ENCODE measurements at places on chromosomes 12 and 14.

GRCh38 chr12:53213348-53213747, 6.3 kb upstream of the ITGB7 start:
- DNase-seq = peak; percentile 39

DNA sequence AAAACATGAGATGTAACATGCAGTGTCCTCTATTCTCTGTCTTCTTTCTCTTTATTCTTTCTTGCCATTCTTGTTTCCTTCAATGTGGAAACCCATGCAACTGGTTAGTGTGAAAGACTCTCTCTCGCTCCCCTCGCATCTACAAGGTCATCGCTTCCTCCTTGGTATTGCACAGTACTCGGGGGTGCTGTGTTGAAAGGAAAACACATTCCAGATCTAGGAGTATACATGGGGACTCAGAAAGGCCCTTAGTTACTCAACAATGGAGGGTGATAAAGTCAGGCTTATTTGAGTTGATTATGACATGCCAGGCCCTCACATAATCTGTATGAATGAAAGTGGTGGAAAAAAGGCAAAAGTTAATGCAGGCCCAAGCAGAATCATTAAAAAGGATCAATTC, 75.5 kb upstream of the OVCH1 start:
- no peak for DNase-seq

DNA sequence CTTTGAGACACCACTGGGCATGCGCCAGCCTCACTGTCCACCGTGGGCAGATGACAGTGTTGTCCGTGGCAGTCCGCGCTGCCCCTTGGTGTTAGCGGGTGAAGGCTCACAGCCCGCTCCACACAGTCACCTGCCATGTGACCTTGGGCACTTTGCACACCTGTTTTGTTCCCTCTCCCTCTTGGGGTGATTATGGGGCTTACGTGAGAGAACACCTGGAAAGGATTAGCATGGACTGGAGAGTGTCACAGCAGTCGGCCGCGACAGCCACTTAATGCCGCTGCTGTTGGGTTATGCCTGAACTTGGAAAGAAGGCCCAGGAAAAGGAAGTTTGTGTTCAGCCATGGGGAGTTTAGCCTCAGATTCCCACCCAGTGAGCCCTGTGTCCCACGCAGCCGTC, 94.2 kb downstream of the DDX51 start:
- no peak for DNase-seq

DNA sequence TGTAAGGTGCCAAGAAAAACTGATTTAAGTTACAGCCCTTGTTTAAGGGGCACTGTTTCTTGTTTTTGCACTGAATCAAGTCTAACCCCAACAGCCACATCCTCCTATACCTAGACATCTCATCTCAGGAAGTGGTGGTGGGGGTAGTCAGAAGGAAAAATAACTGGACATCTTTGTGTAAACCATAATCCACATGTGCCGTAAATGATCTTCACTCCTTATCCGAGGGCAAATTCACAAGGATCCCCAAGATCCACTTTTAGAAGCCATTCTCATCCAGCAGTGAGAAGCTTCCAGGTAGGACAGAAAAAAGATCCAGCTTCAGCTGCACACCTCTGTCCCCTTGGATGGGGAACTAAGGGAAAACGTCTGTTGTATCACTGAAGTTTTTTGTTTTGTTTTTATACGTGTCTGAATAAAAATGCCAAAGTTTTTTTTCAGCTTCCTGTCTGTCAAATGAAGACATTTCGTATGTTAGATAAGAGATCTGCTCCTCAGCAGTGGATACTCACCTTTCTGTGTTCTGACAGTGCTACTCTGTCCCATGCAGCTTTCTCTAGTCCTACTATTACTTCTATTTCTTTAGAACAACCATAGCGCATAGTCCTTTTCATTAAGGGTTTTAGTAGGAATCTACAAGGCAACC, 1.2 kb upstream of the PA2G4 start:
- no peak for DNase-seq

GRCh38 chr14:56378046-56378445, 201.6 kb upstream of the TMEM260 start:
- DNase-seq = no peak

DNA sequence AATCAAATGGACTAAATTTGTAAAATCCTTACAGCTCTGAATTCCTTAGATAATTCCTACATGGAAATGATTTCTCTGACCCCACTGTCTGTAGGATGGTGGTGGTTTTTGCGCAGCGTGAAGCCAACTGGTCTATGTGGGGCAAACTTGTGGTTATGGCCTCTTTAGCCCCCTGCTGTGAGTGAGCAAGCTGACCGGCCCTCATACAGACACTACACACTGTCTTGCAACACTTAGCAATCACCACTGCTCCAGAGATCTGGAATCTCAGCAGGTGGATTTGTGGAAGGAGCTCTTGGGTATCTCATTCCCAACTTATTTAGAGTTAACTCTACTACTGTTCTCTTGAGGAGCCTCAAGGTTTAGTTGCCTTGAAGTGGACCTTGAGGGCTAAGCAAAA, 70.2 kb downstream of the SCN8A start:
- no peak for DNase-seq

- peak; percentile 51 for DNase-seq
These were observed 40.1 kb upstream of the DCN start for GRCh38 chr12:91222746-91223145.

DNA sequence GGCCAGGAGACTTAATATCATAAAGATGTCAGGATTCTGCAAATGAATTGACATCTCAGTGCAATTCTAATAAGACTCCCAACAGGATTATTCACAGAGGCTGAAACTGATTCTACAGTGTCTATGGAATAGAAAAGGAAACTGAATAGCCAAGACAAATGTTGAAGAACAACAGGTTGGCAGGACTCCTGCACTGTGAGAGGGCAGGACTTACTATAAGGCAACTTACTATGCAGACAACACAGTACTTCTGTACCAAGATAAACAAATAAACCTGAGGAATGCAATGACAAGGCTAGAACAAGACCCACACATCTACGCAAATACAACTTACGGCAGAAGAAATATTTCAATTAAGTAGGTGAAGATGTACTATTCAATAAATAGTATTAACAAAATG, 132.2 kb upstream of the FKBP4 start:
- no peak for DNase-seq

- no peak for DNase-seq
These were observed 6.8 kb downstream of the LTA4H start for GRCh38 chr12:96028538-96028937.

DNA sequence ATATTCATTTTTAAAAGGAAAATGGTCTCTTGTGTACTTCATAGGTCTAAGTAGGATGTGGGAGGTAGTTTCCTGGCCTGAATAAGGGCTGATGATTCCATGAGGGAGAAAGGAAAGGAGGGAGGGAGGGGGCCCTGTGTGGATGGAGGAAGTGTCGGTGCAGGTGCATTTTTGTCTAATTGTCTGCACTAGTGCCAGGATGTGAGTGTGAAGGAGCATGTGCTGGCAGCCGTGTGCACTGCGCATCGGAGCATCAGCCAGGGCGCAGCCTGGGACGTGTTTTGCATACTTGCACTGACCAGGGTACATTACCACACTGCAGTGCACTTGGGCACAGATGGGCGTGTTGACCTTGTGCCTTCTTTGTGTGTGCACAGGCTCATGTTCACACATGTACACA, 29.2 kb downstream of the SMUG1 start:
- DNase-seq = no peak

DNA sequence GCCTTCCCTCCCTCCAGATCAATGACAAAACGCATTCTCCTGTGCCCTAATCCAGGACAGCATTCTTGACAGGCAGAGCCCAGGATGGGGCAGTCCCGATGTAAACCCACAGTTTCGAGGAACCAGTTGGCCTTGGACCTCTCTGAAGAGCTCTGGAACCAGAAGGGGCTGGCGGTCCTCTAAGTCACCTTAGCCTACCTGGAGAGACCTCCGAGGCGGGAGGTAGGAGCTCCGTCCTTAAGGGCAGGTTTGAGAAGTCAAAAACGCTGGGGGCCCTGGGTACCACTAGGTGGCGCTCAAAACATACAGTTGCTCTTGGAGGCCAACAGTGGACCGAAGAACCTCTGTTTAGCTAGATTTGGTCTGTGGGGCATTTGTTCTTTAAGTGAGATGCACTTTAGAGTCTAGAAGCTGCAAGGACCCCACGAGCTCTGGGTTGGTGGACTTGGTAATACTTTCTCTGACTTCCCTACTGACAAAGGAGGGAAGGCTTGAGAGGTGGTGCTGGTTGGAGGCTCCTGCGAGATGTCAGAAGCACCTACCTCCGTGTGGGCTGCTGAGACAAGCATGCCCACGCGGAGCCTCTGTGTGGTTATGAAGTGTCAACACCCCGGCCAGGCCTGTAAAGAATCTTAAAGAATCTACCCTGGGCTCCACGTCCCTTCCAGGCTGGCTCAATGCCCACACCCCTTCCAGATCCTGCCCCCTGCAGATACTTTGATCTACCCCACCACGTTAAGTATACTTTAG, 74.8 kb upstream of the CHST11 start:
- peak; percentile 64 for DNase-seq

GRCh38 chr12:70338531-70338930, 27.6 kb upstream of the KCNMB4 start:
- DNase-seq = no peak

DNA sequence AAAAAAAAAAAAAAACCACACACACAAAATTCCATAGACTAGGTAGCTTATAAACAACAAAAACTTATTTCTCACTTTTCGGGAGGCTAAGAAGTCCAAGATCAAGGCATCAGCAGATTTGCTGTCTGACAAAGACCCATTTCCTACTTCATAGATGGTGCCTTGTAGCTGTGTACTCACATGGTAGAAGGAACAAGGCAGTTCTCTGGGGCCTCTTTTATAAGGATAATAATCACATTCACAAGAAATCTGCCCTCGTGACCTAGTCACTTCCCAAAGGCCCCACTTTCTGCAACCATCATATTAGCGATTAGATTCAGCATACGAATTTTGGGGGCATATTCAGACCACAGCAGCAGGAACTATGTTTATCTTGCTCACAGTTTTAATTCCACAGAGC, 54.9 kb downstream of the STXBP6 start:
- no peak for DNase-seq

GRCh38 chr12:24396224-24396623, 446.8 kb upstream of the SOX5 start:
- DNase-seq = no peak

- no peak for DNase-seq
These were observed 1.1 kb downstream of the KDM5A start for GRCh38 chr12:388012-388411.

- no peak for DNase-seq
These were observed 29.7 kb upstream of the FKBP4 start for GRCh38 chr12:2765052-2765451.

DNA sequence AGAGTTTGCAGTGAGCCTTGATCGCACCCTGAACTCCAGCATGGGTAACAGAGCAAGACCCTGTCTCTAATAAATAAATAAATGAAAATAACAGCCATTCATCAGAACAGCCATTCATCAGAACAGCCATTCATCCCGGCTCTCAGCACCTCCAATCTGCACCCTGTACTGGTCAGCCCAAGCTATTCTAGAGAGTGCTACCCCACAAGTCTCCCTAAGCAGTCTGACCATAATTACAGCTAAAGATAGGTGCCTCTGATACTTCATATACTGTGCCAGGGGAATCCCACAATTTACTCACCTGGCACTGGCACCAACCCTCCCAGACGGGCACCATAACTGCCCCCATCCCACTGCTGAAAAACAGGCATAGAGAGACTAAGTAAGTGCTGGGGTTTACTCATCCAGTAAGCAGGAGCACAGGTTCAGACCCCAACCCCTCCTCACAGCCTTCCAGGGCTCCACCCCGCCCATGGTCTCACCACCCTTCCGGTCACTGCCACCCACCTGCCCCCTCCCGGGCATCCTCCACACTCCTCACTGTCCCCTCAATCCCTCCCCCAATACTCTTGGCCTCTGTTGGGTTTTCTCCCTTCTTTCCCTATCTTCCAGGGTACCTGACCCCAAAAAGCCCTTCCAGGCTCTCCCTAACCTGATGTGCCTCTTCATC, 15.2 kb upstream of the EIF5 start:
- no peak for DNase-seq

DNA sequence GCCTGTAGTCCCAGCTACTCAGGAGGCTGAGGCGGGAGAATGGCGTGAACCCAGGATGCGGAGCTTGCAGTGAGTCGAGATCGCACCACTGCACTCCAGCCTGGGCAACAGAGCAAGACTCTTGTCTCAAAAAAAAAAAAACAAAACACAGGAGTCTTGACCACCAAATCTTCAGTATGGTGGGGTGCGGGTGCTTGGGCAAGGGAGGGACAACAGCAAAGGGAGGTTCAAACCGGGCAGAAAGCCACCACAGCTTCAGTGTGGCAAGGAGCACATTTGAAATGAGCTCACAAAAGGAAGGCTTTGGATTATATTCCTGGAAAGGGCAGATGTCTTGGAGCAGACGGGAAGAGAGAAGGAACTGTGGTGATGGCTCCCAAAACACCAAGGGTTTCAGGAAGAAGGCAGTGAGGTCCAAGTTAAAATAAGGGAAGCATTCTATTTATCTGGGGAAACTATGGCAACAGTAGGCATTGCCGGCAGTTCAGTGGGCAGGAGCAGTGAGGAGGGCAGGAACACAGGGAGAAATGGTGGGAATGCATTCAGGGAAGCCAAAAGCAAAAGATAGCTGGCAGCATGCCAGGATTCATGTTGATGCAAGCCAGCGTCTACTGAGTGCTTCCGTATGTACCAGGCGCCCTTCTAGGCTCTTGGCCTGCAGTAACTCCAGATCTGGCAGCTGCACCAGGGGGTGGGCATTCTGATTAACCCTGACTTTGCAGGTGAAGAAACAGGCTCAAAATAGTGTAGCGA, 51.0 kb upstream of the SRSF5 start:
- DNase-seq = peak; percentile 92

DNA sequence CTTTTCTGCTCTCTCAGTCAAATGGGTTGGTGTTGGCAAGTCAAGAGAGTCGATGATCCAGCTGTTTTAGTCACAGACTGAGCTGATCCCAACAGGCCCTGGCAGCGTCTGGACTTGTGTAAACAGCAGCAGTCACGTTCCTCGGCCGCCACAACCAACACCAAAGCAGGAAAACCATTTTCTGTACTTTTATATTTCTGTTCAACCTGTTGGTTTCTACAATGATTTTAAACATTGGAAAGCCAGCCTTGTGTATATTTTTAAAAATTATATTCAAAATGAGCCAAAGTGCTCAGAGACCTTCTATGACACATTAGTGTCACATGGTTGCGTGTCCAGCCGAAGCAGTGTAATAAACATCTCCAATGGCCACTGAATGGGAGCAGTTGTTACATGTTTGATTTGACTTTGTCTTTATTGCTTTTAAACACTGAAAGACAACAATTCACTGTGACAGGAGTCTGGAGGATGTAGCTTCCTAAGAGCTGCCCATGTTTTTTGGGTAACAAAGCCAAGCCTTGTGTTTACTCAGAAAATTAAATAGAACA, 5.9 kb upstream of the SIVA1 start:
- peak; percentile 92 for DNase-seq

- DNase-seq = no peak
These were observed 264.2 kb downstream of the BMP4 start for GRCh38 chr14:53692451-53692850.

GRCh38 chr12:46206471-46206870, 62.4 kb downstream of the SLC38A1 start:
- DNase-seq = no peak

DNA sequence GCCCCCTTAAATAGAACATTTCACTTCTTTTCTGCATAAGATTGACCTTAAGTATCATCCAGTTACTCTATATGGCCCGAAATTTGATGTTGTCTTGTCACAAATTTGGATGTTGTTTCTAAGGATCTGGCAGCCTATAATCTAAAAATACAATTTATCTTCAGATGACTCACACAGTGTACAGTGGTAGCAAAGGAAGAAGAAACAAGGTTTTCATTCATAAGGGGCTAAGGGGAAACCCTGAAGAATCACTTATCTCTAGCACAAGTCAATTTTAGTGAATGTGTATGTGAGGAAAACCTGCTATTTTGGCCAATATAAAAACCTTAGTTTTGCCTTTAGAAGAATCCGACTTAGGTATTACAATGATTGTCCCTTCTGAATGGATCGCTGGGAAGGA, 606.3 kb upstream of the LRFN5 start:
- DNase-seq = no peak
